ENCODE measurements at places on chromosomes 12 and 14.

DNA sequence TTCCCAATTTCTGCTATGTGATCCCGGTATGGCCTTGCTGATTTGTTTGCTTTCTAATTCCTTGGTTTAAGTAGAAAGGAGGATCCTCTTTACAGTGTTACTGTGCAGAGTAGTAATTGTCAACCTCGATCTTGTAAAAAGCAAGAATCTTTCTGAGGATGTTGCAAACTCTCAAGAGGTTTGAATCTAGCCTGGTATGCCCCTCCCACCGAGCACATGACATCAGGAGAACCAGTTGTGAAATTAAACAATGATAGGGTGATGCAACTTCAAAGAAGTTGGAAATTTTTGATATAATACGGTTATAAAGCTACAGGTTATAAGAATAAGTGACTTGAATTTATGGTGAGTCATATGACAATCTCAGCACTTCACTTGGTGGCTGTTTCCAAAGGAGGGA is 35.0 kb upstream of the FUT8 start:
- peak; percentile 34 for DNase-seq

DNA sequence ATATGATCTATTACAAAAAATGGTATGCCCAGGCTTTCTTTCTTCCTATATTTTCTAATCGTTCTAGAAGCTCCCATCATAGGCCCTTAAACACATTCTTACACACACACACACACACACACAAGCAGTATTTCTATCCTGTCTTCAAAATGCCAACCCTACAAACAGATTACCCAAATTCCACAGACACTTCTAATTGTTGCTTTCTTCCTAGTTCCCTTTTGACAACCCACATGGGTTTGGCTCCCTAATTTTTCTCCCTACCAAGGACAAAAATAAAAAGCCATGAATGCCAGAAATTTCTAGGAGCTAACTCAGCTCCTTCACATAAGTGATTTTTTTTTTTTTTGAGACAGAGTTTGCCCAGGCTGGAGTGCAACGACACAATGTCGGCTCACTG is 60.3 kb upstream of the NTF3 start:
- peak; percentile 46 for DNase-seq

GRCh38 chr12:82524641-82525040 is 162.1 kb upstream of the TMTC2 start:
- DNase-seq, result no peak

GRCh38 chr14:105363847-105364708 is 34.3 kb upstream of the TEX22 start:
- DNase-seq, result peak; percentile 82

GRCh38 chr14:95524706-95525512 is 8.5 kb upstream of the SYNE3 start:
- DNase-seq, result peak; percentile 46

DNA sequence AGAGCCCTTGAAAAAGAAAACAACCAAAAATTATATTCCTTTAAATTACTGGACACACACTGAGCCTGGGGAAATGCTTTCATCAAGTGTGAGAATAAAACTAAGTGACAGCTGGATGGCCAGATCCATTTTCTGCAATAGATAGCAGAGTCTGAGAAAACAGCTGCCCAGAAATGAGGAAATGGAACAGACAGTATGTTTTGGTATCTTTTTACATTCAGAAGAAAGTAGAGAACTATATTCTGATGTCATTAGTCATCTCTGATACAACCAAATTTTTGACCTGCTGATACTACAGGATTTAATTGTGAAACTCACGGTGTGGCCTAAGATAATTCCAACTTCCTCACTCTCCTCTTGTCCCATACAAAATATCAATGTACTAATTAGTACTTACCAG is 78.2 kb downstream of the HMGA2 start:
- DNase-seq, result peak; percentile 79

DNA sequence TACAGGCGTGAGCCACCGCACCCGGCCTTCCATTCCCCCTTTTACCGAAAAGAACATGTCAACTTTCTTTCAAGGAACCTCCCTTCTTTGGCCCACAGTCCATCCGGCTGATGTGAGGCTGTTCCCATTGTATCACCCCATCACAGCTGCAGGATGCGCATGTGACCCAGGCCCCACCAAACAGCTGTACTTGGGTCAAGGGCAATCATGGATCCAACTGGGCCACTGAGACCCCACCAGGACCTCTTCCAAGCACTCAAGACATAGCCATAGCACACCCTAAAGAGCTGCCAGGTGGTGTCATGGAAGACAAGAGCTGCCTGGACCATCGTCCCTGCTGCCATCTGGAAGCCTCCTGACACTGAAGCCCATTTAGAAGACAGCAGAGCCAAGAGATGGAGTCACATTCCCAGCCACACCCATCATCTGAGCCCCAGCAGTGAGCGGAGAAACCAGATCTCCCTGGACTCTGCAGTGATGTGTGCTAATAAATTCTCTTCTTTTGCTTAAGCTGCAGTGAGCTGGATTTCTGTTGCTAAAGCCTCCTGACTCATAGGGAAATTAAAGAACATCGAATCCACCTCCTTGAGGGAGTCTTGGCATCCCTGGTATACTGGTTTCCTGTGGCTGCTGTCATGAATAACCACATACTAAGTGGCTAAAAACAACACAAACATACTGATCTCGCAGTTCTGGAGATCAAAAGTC is 105.6 kb downstream of the KSR2 start:
- peak; percentile 58 for DNase-seq

DNA sequence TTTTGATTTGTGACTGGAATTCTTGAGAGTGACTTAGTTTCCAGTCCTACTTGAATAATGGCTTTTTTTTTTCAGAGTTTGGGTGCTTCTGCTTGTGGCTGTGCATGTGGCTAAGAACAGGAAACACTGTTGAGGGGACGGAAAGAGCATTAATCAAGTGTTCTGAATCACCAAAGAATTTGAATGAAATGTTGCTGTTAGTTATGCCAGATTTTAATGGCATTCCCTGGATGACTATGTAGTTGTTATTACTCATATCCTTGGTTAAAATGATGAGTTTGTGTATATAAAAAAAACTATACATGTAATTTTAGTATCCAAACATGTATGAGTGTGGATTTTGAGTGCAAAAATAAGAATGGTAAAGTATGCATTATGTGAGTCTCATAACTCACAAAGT is 347.9 kb downstream of the BCAT1 start:
- DNase-seq, result peak; percentile 91

GRCh38 chr14:97994020-97994531 is 1196.9 kb downstream of the VRK1 start:
- DNase-seq, result no peak

- DNase-seq, result no peak
Measured at GRCh38 chr14:71566276-71566675, 366.0 kb upstream of the RGS6 start.

- DNase-seq, result peak; percentile 89
Measured at GRCh38 chr12:121124402-121125109, 8.1 kb upstream of the P2RX7 start.

GRCh38 chr12:110766311-110767154 is 23.8 kb upstream of the PPP1CC start:
- no peak for DNase-seq

DNA sequence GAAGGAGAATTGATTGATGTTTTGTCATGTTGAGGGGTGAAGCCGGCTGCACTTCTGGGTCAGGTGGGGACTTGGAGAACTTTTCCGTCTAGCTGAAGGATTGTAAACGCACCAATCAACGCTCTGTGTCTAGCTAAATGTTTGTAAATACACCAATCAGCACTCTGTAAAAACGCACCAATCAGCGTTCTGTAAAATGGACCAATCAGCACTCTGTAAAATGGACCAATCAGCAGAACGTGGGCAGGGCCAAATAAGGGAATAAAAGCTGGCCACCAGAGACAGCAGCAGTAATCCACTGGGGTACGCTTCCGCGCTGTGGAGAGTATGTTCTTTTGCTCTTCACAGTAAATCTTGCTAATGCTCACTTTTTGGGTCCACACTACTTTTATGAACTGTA is 384.1 kb downstream of the FOXG1 start:
- DNase-seq, result no peak

DNA sequence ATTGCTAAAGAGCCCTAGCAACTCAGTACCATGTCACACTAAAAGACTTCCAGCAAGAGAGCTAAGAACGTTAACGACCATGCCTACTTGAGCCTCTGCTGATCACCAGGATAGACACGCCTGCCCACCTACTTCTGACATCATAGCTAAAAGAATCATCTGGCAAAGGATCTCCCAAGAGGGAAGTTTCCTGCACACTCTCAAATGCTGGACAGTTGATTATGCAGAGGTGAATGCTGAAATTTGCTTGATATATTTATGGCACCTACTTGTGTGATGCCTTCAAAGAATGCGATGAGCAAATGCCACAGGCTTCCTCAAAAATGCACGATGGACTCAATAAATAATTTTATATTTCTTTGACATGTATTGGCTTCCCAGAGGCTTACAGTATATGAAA is 113.6 kb downstream of the GALC start:
- no peak for DNase-seq

- peak; percentile 92 for DNase-seq
Measured at GRCh38 chr12:98503592-98504367, 11.6 kb upstream of the TMPO start.

- DNase-seq, result peak; percentile 47
Measured at GRCh38 chr12:88591343-88591742, 11.1 kb upstream of the KITLG start.

- no peak for DNase-seq
Measured at GRCh38 chr14:102085488-102085887, 1.4 kb downstream of the HSP90AA1 start.

- peak; percentile 20 for DNase-seq
Measured at GRCh38 chr12:64706306-64706705, 52.9 kb downstream of the GNS start.

DNA sequence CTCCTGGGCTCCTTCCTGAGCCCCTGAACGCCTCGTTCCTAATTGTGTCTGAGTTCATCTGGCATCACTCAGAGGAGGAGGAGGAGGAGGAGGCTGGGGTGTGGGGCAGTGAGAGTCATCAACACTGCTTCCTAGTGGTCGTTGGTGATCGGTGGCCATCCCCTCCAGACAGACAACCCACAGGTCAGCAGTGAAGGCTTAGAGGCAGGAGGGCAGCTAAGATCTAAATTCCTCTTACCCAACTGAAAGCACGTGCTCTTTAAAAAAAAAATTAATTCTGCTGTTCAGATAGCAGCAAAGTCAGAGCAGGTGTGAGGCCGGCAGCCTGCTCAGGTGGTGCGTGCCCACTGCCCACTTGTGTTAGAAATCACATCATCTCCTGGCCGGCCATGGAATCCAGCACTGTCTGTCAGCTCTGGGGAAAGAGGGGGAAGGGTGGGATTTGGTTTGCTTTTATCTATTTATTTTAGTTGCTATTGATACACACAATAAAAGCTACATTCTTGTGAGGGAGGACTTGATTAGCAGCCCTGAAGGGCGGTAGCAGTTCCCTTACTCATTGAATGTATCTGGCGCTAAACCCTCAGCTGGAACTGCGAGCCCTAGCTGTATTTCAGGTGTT is 46.6 kb downstream of the PPP2R5C start:
- peak; percentile 27 for DNase-seq

- no peak for DNase-seq
Measured at GRCh38 chr12:51865757-51866270, 17.3 kb upstream of the FIGNL2 start.

DNA sequence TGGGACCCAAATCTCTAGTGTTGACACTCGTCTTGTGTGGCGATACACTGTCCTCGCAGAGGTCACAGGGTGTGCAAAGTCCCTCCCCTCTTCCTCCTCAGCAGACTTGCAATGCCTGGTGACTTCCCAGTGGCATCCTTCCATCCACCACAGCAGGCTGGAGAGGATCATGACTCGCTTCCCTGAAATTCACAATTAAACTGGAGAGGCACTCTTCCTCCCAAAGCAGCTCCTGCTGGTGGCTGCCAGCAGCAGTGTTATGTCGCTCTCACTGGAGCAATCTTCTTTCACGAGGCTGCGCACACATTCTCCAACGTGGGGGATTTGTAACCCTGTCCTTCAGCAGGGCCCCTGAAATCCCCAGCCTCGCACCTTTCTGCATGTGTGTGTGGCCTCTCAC is 145.2 kb upstream of the TMCC3 start:
- peak; percentile 71 for DNase-seq

DNA sequence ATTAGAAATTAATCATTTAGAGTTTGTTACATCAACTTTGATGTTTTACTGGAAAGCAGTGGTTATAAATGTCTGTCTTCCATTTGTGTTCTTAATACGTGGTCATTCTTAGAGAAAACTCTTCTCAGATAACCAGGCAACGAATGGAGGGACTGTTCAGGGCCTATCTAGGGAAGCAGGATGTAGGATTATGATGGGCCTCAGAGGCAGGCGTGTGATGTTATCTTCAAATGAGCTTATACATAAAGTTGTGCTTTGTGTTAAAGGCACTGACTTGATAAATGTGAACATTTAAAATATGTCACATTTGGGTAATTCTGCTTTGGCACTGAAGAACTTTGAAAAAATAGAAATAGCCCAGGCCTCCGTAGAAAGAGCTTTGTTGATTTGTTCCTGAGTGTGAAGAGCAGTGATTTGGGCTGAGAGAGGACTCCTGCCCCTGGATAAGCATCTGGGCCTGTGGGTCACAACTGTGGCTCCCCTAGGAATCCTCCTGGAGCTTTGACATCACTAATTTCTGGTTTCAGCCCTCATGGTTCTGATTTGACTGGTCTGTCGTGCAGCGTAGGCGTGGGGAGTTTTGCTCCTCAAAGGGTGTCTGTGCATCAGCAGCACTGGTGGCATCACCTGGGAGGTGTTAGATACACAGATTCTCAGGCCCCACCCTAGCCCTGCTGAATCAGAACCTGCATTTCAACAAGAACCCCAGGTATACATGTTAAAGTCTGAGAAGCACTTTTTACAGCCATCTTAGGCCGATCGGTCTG is 55.4 kb downstream of the SAMD4A start:
- DNase-seq, result no peak

All from EH (cell line).